ENCODE measurements at places on chromosomes 3 and 15.
A peak's percentile ranks its signal among the peaks of the same experiment; 100 is the strongest.

DNA sequence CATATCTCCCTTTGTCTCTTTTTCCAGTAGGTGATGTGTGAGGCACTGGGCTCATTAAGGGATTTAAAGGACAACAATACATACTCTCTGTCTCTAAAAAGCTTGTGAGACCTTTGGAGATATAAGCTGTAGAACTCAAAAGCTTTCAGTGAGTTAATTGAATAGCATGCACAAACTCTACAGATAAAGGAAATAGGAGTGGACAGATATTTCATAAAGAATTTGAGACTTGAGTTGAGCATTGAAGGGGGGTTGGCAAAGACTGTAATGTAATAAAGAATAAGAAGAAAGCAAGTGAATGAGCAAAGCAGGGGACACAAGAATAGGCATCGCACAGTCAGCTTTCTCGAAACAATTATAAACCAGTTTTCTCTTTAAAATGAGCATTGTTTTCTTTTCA, 583.4 kb upstream of the DPPA4 start:
- no peak for DNase-seq

DNA sequence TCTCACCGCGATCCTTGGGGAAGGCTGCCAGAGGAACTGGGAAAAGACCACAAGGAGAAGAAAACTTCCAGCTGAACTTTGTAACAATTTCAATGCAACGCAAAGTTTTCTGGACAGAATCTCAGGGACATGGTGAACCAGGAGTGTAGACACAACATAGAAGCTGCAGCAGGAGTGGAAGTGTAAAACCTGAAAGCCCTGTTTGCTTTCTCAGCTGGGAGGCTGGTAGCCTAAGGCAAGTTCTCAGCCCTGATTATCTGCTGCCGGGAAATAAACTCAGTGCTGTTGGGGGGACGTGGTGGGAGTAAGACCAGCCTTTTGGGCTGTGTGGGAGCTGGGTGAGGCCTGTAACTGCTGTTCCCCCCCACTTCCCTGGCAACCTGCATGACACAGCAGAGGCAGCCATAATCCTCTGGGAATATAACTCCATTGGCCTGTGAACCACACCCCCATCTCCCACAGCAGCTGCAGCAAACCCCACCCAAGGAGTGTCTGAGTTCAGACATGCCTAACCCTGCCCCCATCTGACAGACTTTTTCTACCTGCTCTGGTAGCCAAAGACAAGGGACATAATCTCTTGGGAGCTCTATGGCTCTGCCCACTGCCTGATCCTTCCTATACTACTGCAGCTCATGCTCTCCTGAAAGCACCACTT, 106.7 kb downstream of the ZNF621 start:
- DNase-seq = no peak

- no peak for DNase-seq
Measured at GRCh38 chr3:8640223-8640622, 4.4 kb downstream of the SSUH2 start.

- no peak for DNase-seq
Measured at GRCh38 chr15:101178479-101178878, 73.4 kb downstream of the CHSY1 start.

- DNase-seq = no peak
Measured at GRCh38 chr3:31210068-31210645, 315.7 kb upstream of the GADL1 start.

- DNase-seq = no peak
Measured at GRCh38 chr3:5136211-5136918, 14.3 kb downstream of the ARL8B start.

DNA sequence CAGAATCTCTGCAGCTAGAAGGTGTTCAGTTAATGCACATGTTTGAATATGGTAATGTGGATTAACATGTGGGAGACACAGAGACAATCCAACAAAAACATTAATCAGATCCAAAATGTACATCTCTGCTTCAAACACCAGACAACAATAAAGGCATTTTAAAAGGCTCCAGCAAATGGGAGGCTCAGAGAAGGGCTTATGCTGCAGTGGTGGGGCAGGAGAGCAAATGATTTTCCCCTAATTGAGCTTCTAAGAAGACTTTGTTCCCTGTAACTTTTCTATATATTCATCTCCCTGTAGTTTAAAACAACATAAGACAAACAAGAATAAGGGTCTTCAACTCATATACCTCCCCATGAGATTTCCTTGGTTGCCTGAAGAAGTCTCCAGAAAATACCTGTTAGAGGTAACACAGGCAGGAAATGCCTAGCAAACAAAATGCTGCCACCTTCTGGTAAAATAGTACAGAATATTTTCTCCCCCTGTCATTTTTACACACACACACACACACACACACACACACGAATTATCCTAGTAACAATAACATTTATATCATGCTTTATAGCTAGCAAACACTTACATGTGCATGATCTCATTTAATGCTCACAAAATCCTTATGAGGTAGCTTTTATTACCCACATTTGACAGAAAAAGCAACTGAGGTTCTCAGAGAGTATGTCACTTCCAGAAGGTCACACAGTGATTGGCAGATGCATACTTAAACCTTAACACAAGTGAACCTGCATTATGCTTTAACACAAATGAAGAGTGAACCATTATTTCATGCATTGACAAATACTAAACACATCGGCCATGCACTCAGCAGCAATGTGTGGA, 123.4 kb upstream of the MB21D2 start:
- DNase-seq = no peak

DNA sequence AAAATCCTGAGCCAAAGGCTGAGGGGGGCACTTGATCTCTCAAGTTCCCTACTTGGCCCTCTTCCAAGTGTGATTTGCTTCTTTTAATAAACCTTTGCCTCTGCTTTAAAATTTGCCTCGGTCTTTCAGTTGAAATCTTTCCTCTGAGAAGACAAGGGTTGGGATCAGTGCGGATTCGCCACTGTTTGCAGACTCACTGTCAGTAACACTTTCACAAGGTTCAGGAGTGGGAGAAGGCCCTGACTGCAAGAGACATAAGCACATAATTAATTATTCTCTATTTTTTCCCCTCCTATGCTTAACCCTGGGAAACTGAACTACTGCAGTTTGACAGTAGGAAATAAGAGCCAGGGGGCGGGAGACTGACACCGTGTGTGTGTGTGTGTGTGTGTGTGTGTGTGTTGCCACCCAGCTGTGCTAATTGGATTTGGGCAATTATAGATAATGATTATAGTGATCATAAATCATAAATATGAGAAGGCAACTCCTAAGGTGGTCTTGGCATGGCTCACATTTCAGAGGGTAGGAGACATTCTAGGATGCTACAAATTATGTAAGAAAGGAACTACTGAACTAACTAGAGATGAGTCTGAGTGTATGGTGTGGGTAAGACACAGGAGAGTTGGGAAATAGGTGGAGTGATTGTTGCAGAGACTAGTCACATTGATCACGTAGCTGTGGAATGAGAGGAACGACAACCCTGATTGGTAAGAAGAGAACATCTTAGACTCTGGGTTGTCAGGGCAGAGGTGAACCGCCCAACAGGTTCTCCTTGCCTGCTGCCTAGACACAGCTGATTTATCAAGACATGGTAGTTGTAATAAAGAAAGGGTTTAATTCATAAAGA, 5.5 kb upstream of the ZNF662 start:
- DNase-seq = no peak

- DNase-seq = no peak
Measured at GRCh38 chr15:75125935-75126334, 75.7 kb upstream of the C15orf39 start.

GRCh38 chr15:46344115-46344724, 709.4 kb downstream of the SQOR start:
- DNase-seq = no peak

DNA sequence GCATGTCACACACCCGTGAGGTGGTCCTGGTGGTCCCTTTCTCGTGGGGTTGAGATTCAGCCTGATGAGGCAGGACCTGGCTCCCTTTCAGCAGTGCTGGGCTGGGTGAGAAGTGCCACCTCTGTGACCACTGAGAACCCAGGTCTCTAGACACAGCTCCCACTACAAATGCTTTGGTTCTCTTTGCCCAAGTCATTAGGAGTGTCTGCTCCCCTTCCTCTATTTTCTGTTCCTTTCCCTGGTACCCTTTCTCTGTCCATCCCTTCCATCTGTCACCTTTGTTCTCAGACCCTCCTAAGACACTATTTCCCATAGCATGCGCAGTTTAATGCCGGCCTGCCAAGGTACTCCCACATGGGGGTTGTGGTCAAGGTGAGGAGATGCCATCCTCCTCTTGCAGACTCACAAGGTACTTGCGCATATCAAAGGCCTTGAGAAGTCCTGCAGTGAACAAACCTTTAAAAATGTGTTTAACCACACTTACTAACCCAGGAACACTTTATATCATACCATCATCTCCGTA, 297.7 kb downstream of the LRTM1 start:
- DNase-seq = no peak

DNA sequence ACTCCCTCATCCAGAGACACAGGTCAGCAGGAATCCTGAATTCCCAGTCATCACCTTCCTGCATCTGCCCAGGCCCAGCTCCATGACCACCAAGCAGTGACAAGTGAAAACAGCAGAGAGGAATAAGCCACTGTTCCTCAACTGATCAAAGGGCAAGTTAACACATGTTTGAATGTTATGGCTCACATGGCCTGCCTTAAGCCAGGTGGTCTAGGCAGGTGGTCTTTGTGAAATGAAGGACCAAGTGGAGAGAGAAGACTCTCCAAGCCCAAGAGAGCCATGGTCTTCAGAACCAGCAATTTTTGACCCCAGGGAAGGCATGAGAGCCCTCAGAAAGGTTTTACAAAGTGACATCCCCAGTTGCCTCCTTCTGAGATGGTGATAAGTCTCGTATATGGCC, 161.8 kb downstream of the EPHB1 start:
- no peak for DNase-seq

GRCh38 chr15:79629687-79630086, 197.6 kb downstream of the MINAR1 start:
- DNase-seq = no peak

DNA sequence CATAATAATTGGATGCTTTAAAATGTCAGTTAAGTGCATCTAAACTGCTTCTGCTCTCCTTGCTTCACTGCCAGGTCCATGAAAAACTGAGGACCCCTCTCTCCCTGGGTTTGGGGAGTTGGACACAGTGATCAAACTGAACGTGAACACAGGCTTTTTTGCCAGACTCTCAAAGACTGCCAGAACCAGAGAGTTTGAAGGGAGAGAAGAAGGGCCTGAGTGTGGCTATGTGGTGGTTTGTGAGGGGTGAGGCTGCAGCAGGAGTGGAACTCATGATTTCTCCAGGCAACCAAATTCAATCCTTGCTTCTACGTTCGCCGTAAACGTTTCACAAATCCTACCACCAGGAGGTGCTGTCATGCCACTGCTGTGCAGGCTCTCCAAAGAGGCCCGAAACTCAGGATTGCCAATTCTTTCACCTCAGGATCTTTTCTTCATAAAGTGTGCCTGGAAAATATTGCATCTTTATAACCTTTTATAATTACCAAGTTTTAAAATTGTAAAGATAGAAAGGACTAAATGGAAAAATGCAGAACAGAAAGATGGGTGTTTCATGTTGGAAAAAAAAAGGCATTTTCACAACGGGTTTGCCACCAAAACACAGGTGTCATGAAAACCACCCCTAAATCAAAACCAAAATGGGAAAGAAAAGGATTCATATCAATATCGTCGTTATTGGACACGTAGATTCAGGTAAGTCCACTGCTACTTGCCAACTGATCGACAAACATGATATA, 19.7 kb downstream of the TM4SF4 start:
- no peak for DNase-seq

- DNase-seq = no peak
Measured at GRCh38 chr3:109336291-109336861, 970 bp downstream of the DPPA4 start.

DNA sequence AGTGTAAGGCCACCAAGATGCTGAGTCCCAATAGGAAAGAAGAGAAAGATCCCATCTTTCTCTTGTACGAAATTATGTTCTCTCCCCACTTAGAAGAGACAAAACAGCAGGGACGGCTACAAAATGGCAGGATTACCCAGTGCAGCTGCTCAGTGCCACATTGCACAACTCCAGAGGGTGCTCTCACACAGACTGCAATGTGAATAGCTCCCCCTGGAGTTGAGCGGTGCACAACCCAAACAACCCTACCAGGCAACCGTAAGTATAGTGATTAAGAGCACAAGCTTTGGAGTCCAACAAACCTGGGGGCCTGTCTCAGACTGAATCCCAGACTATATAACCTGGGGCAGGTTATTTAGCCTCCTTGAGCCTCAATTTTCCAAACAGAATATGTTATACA, 3.1 kb upstream of the BHLHE40 start:
- DNase-seq = peak; percentile 68

GRCh38 chr3:11724615-11725339, 81.1 kb upstream of the VGLL4 start:
- no peak for DNase-seq

DNA sequence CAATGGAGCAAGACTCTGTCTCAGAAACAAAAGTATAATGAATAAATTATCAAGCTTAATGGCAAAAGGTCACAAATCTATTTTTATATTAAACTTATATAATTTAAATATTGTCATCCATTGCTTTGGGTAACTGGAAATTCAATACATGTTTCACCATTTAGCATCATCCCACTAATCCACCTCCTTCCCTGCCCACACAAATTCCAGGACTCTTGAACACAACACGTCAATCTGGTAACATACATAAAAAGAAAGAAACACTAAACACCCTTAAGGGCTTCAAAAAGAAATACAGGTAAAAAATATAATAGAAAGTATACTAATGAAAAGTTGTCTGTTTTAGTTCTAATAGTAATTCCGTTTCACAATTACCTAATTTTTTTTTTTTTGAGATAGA, 149.4 kb downstream of the STAG1 start:
- DNase-seq = no peak

- no peak for DNase-seq
Measured at GRCh38 chr3:9068051-9068450, 104.8 kb upstream of the RAD18 start.

GRCh38 chr3:78972617-78973301, 795.0 kb downstream of the ROBO1 start:
- no peak for DNase-seq

DNA sequence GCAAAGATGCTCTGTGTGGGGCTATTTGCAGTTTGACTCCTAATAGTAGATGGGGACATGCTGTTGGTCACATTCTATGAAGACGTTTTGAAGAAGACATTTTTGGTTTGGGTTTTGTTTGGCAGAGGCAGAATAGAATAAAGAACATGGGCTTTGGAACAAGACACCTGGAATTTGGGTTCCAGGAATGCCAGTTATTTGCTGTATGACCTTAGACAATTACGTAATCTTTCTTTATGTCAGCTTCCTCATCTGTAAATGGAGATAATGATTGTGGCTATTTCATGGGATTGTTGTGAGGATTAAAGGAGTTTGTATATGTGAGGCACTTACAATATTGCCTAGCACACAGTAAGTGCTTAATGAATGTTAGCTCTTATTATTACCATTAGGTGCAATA, 91.6 kb downstream of the MESD start:
- no peak for DNase-seq

DNA sequence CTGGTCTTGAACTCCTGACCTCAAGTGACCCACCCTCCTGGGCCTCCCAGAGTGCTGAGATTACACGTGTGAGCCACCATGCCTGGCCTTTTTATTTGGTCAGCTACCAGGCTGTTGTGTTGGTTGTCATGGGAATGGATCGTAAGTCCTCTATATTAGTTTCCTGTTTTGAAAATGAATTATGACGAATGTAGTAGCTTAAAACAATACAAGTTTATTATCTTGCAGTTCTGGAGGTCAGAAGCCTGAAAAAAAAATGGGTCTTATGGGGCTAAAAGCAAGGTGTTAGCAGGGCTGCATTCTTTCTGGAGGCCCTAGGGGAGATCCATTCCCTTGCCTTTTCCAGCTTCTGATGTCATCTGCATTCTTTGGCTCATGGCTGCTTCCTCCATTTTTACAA, 25.1 kb upstream of the HERC1 start:
- DNase-seq = no peak

GRCh38 chr3:178526291-178526690, 9.9 kb upstream of the KCNMB2 start:
- DNase-seq = no peak

- no peak for DNase-seq
Measured at GRCh38 chr3:142645236-142645793, 49.1 kb downstream of the PLS1 start.

All from D721Med (cell line).